ENCODE measurements at places on chromosomes 1 and 21.

DNA sequence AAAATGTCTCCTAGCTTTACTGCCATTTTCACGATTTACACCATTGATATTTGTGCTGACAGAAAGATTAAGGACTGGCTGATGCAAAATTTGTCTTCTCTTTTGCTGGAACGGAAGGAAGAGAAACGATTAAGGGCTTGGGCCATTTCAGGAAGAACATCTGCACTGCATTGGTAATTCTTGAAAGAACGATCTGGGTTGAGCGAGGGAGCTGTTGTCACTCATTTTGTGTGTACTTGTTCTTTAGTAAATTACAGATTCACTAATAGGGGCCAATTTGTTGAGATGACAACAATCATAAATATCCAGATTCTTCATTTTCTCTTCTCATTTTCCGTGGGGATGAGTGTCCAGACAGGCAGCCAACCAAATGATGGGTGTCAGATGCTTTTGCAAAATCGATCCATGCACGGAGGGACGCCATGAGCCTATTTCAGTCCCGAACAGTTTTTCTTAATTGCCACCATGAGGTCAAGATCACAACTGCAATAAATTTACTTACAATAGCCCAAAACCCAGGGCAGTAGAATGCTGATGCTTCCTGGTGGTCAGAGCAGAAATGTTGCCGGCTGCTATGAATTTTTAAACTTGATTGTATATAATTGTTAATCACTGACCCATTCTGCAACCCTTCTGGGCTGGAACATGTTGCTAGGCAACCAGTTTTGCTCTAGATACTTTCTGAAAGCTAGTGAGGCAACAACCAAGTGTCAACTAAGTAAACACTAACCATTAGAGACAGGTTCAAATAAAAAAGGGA lies 132.4 kb upstream of the TIAM1 start:
- no peak for DNase-seq

GRCh38 chr1:13643017-13643416 lies 57.0 kb upstream of the PRDM2 start:
- no peak for DNase-seq

GRCh38 chr1:31562707-31563360 lies 13.5 kb upstream of the TINAGL1 start:
- no peak for DNase-seq

DNA sequence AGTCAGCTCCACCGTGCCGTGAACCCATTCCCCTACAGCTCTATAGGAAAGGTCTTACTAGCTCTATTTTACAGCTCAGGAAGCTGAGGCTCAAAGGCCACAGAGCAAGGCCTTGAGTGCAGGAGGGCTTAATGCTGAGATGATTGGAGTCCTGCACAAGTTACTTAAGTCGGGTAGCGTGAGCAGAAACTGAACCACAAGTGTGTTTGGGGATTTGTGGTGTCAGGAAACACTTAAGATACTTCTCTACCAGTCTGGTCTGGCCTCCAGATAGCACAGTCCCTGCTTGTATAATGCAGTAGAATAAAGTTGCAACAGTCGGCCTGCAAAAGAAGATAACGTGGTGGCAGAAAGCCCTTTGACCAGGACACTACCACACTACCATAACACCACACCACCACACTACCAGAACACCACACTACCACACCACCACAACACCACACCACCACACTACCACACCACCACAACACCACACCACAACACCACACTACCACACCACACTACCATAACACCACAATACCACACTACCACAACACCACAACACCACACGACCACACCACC lies 118.1 kb downstream of the SPSB1 start:
- no peak for DNase-seq

DNA sequence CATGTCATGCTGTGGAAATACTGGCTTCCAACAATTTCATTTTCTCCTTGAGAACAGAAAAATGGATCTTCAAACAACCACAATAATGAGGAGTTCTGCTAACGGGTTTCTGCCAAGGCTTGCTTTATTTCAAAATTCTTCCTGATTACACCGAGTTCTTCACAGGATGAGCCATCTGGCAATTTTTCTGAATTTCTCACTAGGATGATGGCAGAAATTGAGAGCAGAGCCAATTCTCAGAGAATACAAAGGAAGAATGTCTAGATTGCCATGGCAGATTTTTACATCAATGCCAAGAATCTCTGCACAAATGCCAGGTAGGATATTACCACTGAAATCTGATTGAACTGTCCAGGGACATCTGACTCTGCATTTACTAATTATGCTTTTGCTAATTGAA lies 619.0 kb upstream of the CHRM3 start:
- DNase-seq, result no peak

DNA sequence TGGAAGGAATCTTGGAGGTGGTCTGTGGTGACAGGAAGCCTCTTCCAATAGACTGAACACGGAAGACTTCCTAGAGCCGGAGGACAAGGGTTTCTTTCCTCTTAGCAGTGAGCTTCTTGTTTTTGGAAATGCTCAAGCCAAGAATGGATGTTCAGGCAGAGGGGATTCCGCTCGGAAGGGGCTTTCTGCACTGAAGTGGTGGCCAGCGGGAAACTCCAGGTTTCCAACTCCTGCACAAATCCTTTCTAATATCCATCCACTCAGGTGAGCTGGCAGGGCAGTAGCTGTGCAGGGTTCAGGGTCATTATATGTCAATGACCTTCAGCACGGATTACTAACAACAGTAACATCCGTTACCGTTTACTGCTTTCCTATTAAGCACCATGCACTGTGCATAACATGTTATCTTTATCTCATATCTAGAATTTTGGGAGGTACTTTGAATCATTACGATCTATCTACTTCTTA lies 573 bp upstream of the CPT2 start:
- DNase-seq, result no peak

- no peak for DNase-seq
Measured at GRCh38 chr21:36250423-36251075, 69.4 kb upstream of the MORC3 start.

- DNase-seq, result no peak
Measured at GRCh38 chr1:18901952-18902522, 318 bp downstream of the ALDH4A1 start.

- no peak for DNase-seq
Measured at GRCh38 chr1:238340989-238341388, 450.3 kb upstream of the ZP4 start.

GRCh38 chr1:8033322-8033721 lies 7.2 kb upstream of the ERRFI1 start:
- DNase-seq, result no peak

GRCh38 chr1:169110236-169110635 lies 3.7 kb downstream of the ATP1B1 start:
- DNase-seq, result no peak

DNA sequence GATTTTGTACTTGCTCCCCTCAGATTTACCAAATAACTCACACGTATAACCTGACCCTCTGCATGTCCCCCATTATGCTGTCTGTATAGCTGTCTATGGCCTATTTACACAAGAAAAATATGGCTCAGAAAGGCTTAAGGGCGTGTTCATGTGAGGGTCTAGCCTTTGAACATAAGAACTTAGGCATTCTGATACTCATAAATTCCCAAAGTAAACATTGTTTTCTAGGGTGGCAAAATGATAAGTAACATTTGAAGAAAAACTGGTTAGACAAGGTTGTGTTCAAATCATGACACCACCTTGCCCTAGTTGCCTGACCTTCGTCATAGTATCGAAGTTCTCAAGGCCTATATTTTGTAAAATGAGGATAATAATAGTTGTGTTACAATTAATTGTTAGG lies 394.6 kb downstream of the LRRIQ3 start:
- DNase-seq, result no peak

Measured in stimulated activated CD4-positive, alpha-beta T cell treated with anti-CD3 and anti-CD28 coated beads, Interleukin-12 subunit alpha, Interleukin-12 subunit beta, amount 100 ng/mL, for 24 hours (primary cell).